ENCODE measurements at places on chromosomes 13 and 19.

DNA sequence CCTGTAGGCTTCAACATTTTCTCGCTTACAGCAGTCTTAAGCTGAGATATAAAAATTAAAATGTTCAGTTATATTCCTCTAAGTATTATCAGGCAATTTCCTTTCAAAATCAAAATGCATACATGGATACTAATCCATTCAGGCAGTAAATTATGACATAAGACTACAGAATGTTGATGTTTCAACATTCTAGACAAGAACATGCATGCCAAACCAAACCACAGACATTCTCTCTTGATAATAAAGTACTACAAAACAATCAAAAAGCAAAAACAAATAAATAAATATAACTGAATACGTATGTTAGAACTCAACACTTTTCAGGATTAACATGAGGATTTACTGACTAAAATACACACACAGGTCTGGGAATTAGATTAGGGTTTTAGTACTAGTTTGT lies 7.7 kb downstream of the DIS3 start:
- DNase-seq = no peak

GRCh38 chr19:33171222-33171795 lies 22.8 kb upstream of the LRP3 start:
- no peak for DNase-seq

GRCh38 chr19:38323291-38323690 lies 3.6 kb downstream of the KCNK6 start:
- no peak for DNase-seq

- peak; percentile 81 for DNase-seq
These were observed 2.3 kb downstream of the SLC5A5 start for GRCh38 chr19:17873786-17874757.

- peak; percentile 94 for DNase-seq
These were observed 5.2 kb downstream of the DAND5 start for GRCh38 chr19:12974301-12975220.

DNA sequence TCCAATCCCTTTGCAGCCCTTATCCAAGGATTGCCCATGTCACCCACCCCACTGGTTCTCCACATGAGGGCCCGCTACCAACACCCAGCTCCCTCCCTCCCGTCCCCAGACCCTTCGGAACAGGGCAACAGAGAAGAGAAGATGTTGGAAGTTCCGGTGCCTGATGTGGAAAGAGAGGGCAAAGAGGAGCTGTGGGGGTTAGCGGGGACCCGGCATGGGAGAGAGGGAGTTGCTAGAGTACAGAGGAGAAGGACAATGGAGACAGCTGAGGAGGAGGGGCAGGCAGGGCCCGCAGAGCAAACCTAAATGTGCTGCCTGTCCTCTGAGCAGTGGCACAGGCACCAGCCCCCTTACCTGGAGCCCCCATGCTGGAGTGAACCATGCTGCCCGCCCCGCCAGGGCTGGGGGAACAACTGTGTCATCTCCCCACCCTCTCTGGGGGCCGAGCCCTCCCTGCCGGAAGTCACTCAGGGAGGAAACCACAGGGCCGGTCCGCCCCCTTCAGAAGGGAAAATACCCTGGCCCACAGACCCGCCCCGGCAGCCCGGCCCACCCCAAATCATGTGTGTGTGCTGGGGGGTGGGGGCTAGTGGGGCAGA lies at the start of gene POU2F2:
Gene POU2F2, minus strand, starts transcription at position 417 of the 599 bp plus-strand sequence. Its CDS starts 35 bp downstream, at position 382.
- DNase-seq = peak; percentile 63
